ENCODE measurements at places on chromosomes 3 and 15. TPM values are rescaled to one million over a fixed set of nuclear protein-coding genes. Genes with fewer than 3 reads are reported as not detected.

Gene PLD1
- total RNA-seq, result 1.7 TPM

Gene FEM1B
- total RNA-seq, result 54.0 TPM

Gene DISP2
- total RNA-seq, result 2.0 TPM

Gene LRRC2
- 0.45 TPM for total RNA-seq

Gene CCDC50
- total RNA-seq, result 4.9 TPM

Gene PCLAF
- 110 TPM for total RNA-seq

DNA sequence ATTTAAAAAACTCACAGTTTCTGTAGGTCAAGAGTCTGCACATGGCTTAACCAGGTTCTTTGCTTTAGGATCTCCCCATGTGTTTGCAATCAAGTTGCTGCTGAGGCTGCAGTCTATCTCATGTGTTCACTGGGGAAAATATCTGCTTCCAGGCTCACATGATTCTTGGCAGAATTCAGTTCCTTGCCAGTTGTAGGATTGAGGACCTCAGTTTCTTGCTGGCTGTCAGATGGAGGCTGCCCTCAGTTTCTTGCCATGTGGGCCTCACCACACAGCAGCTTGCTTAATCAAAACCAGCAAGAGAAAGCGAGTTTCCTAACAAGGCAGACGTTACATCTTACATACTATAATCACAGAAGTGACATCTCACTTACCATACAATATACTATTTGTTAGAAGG, 10.0 kb upstream of the TBC1D5 start:
- H3K27me3 ChIP-seq, result peaks cover under 1% of the 10 kb centered on the region
- peaks cover 34% of the 10 kb centered on the region for H3K4me1 ChIP-seq
- DNase-seq, result no peak
- H3K4me3 ChIP-seq, result no peak overlapping the region

DNA sequence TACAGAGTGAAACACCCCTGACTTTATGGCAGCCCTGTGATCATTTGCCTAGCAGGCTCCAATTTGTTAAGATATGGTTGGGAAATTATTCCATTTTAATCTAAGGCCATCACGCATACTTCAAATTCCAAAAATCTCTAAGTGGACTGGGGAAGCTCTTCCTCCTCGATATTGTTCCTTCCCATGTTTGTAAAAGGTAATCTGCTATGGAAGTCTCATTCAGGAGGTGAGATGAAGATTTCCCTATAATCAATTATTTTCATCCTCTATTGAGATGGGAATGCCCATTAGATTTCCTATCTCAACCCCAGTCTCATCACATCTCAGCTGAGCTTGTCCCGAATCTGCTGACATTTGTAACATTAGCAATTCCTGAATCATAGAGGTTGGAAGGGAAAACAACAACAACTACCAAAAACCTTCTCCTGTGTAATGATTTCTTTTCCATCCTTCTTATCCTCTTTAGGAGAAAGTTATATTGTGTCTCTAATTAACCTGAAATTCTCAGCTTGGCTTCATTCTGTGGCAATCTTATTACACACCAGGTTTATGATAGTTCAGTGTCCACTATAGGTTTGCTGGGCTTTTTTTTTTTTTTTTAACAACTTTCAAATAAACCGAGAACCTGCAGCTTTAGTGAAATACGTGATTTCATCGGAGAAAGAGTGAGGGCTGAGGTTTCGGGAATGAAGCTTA, 2.2 kb upstream of the NR2F2 start:
- peaks cover 85% of the 10 kb centered on the region for H3K27me3 ChIP-seq
- H3K4me3 ChIP-seq, result no peak overlapping the region
- H3K4me1 ChIP-seq, result peaks cover 17% of the 10 kb centered on the region
- H3K36me3 ChIP-seq, result peaks cover 9% of the 10 kb centered on the region

DNA sequence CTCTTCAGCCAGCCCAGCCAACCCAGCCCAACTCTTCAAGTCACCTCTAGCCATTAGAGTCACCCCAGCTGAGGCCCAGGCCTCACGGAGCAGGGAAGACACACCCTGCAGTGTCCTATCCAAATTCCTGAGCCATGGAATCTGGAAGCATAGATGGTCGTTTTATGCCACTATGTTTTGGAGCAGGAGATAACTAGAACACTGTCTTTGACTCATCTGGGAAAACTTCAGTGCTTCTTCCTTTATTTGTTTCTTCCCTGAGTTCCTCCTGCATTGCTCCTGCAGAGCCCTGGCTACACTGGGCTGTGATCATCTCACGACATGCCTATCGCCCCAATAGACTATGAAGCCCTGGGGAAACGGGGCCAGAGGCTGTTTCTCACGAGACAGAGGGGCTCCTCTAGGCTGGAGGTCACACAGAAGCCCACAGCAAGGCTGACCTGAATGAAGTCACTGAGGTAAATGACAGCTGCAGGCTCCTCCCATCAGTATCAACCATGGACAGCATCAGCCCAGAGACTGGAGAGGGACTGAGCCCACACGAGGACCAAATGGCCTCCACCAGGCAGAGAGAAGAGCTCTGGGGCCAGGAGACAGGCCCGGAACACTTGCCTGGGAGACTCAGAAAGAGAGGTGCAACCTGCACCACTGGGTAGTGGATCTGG, 22.7 kb downstream of the CRABP1 start:
- H3K4me3 ChIP-seq, result no peak overlapping the region
- no peak for DNase-seq
- H3K4me1 ChIP-seq, result peaks cover 2% of the 10 kb centered on the region

DNA sequence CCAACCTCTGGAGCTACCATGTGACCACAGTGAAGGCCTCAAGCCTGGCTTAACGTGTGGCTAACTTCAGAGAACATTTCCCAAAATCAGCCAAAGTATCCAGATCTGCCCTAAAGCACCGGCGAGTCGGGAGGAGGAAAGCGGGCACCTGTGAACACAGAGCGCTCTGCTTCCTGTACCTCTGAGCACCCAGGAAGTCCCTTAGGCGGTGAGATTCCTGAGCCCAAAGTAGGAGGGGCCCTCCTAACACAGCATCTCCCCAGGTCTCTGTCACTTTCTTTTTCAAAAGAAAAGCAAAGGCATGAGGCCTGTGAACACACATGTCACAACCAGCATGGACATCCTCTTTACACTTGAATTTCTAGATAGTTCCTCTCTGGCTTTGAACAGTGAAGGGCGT, 944 bp upstream of the EIF4E3 start:
- no peaks in the 10 kb centered on the region for H3K27me3 ChIP-seq
- H3K4me3 ChIP-seq, result peak overlapping the region; percentile 98
- peak overlapping the region; percentile 99 for H3K27ac ChIP-seq
- peak; percentile 48 for DNase-seq
- H3K4me1 ChIP-seq, result peaks cover 51% of the 10 kb centered on the region

DNA sequence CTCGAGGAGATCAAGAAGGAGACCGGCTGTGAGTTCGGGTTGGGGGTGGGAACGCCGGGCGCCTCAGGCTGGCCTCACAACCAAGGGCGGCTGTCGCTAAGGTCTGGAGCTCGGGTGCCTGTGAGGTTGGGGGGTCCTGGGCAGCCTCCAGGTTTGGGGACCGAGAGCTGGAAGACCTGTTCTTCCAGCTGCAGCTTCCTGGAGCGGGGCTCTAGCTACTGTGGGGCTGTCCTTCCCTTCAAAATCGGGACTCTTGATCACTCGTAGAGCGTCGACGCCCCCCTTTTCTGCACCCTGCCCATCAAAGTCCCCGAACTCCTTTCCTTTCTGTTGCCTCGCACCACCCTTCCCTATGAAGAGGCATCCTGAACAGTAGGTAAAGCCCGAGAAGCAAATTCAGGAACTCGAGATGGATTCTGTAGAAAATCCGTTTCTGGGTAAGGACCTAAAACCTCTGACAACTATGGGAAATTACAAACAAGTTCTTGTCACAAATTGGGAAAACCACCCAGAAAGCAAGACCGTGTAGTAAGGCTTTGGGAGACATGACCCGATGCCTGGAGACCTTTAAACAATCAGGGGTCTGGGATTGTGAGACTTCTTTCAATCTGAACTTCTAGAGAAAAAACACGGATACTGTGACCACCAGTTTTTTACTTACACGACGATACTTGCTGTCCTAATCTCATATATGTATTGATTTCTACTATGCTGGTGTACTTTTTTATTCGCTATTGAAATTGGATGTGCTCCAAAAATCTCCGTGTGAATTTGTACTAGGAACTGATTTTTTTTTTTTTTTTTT, 556 bp downstream of the CHP1 start:
- peaks cover 22% of the 10 kb centered on the region for H3K4me1 ChIP-seq
- no peaks in the 10 kb centered on the region for H3K36me3 ChIP-seq
- DNase-seq, result no peak
- peak overlapping the region; percentile 91 for H3K4me3 ChIP-seq

- H3K27me3 ChIP-seq, result peaks cover 48% of the 10 kb centered on the region
- H3K36me3 ChIP-seq, result no peaks in the 10 kb centered on the region
- no peak overlapping the region for H3K4me3 ChIP-seq
- H3K27ac ChIP-seq, result no peak overlapping the region
Observed at GRCh38 chr3:197430502-197430901, 125.3 kb downstream of the BDH1 start.

- no peak for DNase-seq
- H3K27me3 ChIP-seq, result peaks cover 23% of the 10 kb centered on the region
- H3K4me3 ChIP-seq, result no peak overlapping the region
- H3K27ac ChIP-seq, result no peak overlapping the region
- H3K4me1 ChIP-seq, result no peaks in the 10 kb centered on the region
- no peaks in the 10 kb centered on the region for H3K36me3 ChIP-seq
Observed at GRCh38 chr15:60939389-60939788, 289.7 kb downstream of the RORA start.

DNA sequence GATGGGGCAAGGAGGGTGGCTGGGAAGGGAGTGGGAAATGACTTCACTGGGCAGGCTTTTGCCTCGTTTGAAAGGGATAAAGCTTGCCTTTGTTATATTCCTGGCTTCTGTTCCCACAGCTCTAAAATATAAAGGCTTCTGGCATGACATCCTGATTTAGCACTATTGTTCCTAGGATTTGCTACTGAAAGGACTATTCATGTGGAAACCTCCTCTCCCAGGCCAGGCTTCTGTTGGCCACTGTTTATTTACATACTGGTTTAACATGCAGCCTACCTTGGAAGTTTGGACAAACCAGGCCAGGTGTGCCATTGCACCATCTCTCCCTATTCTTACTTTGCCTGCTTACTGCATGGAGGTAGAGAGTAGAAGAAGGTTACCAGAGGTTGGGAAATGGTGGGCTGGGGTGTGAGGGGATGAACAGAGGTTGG, 2.4 kb upstream of the LMCD1 start:
- H3K4me1 ChIP-seq, result peaks cover 2% of the 10 kb centered on the region
- H3K4me3 ChIP-seq, result no peak overlapping the region
- no peaks in the 10 kb centered on the region for H3K36me3 ChIP-seq
- no peak overlapping the region for H3K27ac ChIP-seq
- peaks cover 14% of the 10 kb centered on the region for H3K27me3 ChIP-seq

GRCh38 chr3:143763564-143764162, 84.6 kb downstream of the SLC9A9 start:
- no peak overlapping the region for H3K27ac ChIP-seq
- DNase-seq, result no peak
- peaks cover 2% of the 10 kb centered on the region for H3K4me1 ChIP-seq
- no peaks in the 10 kb centered on the region for H3K36me3 ChIP-seq
- no peaks in the 10 kb centered on the region for H3K27me3 ChIP-seq

DNA sequence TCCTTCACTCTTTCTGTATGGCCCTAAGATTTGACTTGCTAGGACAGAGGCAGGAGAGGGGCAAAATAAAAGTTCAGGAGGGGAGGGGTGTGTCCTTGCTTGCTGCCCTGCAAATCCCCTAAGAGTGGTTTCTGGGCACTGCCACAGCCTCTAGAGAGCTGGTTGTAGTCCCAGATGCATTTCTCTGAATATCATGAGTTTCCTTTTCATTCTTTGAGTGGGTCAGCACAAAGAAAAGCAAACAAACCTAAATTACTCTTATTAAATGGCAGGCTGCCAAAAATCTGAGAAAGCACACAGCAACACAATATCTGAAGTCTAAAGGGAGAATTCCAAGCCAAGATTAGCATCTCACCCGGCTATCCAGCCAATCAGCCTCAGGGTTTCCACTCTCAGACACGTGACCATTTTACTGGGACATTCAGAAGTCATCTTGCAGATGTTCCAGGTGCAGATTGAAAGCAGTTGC, 919.3 kb downstream of the TUSC7 start:
- H3K4me3 ChIP-seq, result no peak overlapping the region
- H3K27ac ChIP-seq, result no peak overlapping the region
- H3K27me3 ChIP-seq, result no peaks in the 10 kb centered on the region
- no peaks in the 10 kb centered on the region for H3K36me3 ChIP-seq
- no peaks in the 10 kb centered on the region for H3K4me1 ChIP-seq

DNA sequence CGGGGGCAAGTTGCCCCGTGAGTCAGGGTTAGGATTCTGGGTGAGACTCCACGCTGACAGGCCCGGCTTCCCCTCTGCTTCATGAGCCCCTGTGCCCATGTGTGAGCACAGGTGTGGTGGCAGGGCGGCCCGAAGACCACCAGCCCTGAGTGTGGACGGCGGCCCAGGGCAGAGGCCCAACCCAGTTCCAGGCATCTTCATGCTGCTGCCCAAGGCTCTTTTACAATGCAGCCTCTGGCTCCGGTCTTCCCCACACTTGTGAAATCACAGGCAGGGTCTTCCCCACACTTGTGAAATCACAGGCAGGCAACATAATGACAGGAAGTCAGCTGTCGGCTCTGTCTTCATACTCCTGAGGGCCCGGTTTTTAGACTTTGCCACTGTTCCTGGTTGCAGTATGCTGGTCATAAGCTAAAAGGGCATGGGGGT, 78.8 kb downstream of the AAGAB start:
- peaks cover 6% of the 10 kb centered on the region for H3K36me3 ChIP-seq
- peaks cover 12% of the 10 kb centered on the region for H3K4me1 ChIP-seq
- DNase-seq, result peak; percentile 20

DNA sequence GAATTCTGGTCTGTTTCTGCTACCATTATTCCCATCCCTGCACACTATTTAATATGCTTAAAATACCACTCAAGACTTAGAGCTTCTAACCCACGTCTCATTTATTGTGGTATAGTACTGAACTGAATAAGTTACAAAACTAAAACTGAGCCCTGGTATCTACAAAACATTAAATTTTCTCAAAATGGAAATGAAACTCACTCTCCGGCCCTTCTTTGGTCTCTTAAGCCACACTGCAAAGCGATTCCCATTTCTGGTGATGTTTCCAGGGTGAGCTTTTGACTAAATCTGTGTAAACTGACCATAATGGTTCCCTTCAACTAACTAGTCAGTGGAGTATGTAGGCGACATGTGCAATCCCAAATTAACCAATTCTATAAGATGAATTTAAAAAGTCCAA, 18.6 kb downstream of the KPNA4 start:
- no peak overlapping the region for H3K4me3 ChIP-seq
- peaks cover 36% of the 10 kb centered on the region for H3K36me3 ChIP-seq
- H3K27me3 ChIP-seq, result no peaks in the 10 kb centered on the region
- DNase-seq, result no peak

DNA sequence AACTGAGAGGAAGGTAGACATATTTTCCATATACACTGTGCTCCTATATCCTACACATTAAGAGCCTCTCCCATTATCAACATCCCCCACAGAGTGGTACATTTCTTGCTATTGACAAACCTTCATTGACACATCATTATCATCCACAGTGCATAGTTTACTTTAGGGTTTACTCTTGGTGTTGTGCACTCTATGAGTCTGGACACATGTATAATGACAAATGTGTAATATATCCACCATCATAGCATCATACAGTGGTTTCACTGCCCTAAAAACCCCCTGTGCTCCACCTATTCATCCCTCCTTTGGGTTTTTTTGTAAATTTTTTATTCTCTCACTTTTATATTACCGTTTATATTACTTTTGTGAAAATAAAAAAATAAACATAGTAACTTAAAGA, 22.2 kb upstream of the CLDN18 start:
- H3K4me3 ChIP-seq, result no peak overlapping the region
- no peak overlapping the region for H3K27ac ChIP-seq
- H3K4me1 ChIP-seq, result peaks cover 2% of the 10 kb centered on the region

- no peak for DNase-seq
- peaks cover 1% of the 10 kb centered on the region for H3K4me1 ChIP-seq
- H3K4me3 ChIP-seq, result no peak overlapping the region
- no peak overlapping the region for H3K27ac ChIP-seq
Observed at GRCh38 chr15:50280271-50280670, 14.7 kb upstream of the HDC start.

All from activated naive CD8-positive, alpha-beta T cell treated with anti-CD3 and anti-CD28 coated beads, Interleukin-2, amount 10 ng/mL, durations not matched to agents 7 days and 5 days (primary cell).